ENCODE measurements at places on chromosomes 7 and 10. TPM values are rescaled to one million over a fixed set of nuclear protein-coding genes. Genes with fewer than 3 reads are reported as not detected.
A peak's percentile ranks its signal among the peaks of the same experiment; 100 is the strongest.

Gene ZPBP
- not detected for total RNA-seq

Gene ARMC3
- total RNA-seq = not detected

- H3K27ac ChIP-seq = no peak overlapping the region
- DNase-seq = no peak
- H3K4me3 ChIP-seq = no peak overlapping the region
- peaks cover 43% of the 10 kb centered on the region for H3K4me1 ChIP-seq
- no peaks in the 10 kb centered on the region for H3K27me3 ChIP-seq
Observed at GRCh38 chr10:119281581-119282071, 74.3 kb downstream of the GRK5 start.

GRCh38 chr7:108049962-108050361 is 47.0 kb upstream of the LAMB1 start:
- no peak overlapping the region for H3K27ac ChIP-seq
- DNase-seq = peak; percentile 16
- H3K4me1 ChIP-seq = peaks cover 2% of the 10 kb centered on the region
- no peak overlapping the region for H3K4me3 ChIP-seq
